ENCODE measurements at places on chromosomes 5 and 9.

- DNase-seq = no peak
These were observed 446.1 kb upstream of the CDH6 start for GRCh38 chr5:30747412-30747811.

DNA sequence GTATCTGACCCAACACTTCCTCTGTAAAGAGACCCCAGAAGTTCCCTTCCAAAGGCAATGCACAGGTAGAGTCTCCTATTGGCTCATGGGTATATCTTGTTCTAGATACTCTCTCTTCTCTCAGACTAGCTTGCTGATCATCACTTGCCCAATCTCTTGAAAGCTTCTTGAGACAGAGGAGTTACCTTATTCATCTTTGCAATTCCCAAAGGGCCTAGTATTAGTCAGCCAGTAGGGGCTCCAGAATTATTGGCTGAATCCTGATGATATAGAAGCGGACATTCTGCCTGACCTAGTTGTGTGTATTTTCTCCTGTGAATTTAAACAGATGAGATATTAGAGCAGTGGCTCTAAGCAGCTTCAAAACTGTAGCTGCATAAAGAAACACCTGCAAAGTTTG lies 304.0 kb upstream of the KLF4 start:
- DNase-seq = no peak

- no peak for DNase-seq
These were observed 26.1 kb downstream of the CHD1 start for GRCh38 chr5:98902733-98903132.

- no peak for DNase-seq
These were observed 75.2 kb downstream of the TENT4A start for GRCh38 chr5:6788439-6788838.

- no peak for DNase-seq
These were observed 23.0 kb downstream of the FGF18 start for GRCh38 chr5:171442287-171443042.

DNA sequence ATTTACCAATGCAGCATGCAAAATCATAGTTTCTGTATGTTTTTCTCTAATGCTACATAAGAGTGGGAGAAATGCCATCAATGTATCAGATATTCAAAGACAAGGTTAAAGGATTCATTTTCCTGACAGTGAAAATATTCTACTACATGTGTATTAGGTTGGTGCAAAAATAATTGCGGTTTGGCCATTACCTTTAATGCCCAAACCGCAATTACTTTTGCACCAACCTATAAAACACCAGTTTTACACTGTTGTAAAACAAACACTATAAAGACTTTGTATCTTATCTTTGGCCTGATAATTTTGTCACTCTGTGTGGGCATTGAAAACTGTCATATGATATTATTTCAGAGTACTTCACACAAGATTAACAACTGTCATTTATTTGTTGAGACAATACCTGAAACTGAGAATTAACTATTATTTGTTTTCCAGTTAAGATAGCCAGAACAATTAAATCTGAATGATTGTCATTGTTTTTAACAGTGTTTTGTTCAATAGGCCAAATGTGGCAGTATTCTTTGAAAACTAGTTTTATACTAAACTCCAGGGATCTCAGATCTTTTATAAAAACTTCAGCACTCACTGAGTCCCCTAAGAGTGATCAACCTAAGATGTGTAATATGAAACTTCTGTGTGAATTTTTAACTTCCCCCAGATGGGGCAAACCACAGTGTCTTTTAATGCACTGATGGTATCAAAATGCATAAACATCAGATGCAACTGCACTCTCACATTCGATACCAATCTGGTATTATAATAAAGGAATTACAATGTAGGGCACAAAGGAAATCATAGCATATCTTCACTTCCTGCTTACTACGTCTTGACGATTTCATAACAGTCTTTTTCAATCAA lies 53.8 kb upstream of the FBN2 start:
- no peak for DNase-seq

- DNase-seq = no peak
These were observed 56.9 kb upstream of the TBC1D2 start for GRCh38 chr9:98312365-98312764.

DNA sequence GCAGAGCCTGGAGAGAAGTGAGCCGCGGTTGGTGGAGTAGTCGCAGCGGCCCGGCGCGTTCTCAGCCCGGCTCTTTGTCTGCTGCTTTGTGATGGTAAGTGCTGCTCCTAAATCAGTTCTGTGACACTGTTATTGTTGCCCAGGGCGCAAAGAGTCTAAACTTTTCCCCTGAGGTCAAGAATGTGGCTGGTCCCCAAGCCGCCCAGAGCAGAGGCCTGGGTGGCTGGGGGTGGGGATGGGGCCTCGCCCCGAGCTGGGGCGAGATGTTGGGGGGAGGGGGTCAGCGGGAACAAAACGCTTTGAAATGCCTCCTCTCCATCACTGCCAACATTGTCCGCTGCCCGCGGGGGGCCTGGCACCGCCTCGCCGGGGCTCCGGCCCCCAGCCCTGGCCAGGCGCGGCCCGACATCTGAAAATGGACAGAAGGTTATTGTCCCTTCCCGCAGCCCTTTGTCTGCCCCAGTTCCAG lies 11.7 kb upstream of the CERCAM start:
- DNase-seq = no peak

- DNase-seq = peak; percentile 77
These were observed 17.2 kb downstream of the TRIM14 start for GRCh38 chr9:98101868-98102273.

DNA sequence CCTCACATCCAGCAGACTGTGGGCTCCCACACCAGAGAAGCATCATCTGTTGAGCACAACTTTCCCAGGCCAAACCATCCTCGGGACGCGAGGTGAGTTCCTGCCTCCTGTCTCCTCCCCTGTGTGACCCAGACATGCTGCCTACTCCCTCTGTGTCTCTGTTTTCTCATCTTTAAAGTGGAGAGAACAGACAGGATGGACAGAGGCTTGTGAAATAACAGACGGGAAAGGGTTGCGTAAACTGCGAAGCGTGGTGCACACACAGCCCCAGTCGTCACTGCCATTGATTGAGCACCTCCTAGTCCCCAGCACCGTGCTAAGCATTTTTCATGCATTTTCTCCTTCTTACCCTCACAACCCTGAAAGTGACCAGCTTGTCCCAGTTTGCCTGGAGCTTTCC lies 52.1 kb upstream of the LMX1B start:
- DNase-seq = no peak

DNA sequence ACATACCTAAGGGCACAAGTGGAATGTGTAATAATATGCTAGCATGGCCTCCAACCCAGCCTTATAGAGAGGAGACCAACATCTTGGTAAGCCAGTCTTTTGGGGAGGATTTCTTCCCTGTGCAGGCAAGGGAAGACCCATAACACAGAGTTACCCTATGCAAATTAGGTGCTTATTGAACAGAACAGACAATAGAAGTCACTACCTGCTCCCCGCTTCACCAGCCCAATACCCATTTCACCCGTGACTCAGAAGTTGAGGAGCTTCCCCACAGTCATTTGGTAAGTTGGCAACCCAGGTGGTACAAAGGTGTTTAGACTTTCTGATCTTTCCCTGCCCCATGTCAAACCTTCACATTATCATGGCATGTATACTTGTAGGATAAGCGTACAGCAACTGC lies 44.6 kb downstream of the AOPEP start:
- no peak for DNase-seq

DNA sequence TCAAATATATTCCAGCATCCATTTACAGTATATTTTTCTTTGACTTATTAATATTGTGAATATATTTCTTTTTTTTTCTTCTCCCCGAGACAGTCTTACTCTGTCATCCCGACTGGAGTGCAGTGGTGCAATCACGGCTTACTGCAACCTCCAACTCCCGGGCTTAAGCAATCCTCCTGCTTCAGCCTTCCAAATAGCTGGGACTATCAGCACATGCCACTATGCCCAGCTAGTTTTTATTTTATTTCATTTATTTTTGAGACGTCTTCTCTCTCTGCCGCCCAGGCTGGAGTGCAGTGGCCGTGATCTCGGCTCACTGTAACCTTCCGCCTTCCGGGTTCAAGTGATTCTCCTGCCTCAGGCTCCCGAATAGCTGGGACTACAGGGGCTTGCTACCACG lies 7.4 kb upstream of the GLIPR2 start:
- no peak for DNase-seq

DNA sequence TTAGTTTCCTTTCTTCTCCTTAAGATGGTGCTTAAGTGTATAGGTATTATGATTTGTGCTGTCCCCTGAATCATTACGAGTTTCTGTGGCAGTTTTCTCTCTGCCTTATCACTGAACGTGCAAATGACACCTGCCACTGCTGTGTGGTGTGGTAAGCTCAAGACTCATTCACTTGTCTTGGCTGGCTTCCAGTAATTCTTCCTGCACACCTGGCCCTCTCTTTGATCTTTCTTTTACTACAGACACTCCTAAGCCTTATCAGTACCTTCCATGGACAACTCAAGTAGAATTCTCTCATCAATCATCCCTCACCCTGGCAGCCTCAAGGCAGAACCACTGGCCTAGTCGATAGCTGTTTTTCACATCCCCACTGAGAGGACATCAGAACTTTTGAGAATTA lies 82.6 kb upstream of the ADAMTS19 start:
- no peak for DNase-seq

GRCh38 chr5:87940775-87941174 lies 327.9 kb downstream of the TMEM161B start:
- DNase-seq = no peak

GRCh38 chr5:42634575-42634974 lies 122.0 kb upstream of the CCDC152 start:
- DNase-seq = no peak

DNA sequence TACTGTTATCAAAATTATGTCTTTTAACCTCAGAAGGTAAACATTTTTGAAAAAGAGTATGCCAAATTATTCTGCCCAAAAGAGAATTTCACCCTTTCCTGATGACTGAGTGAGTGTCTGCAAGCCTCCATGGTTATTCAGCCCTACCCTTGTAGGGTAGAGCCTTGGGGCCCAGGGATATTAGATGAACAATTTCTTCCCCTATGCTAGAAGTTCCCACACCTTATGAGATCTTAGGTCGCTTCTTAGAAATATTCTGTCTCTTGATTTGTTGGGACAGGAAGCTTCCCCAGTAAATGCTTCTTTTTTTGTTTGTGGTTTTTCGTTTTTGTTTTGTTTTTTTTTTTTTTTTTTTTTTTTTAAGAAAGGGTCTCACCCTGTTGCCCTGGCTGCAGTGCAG lies 3.1 kb downstream of the CRB2 start:
- DNase-seq = no peak

DNA sequence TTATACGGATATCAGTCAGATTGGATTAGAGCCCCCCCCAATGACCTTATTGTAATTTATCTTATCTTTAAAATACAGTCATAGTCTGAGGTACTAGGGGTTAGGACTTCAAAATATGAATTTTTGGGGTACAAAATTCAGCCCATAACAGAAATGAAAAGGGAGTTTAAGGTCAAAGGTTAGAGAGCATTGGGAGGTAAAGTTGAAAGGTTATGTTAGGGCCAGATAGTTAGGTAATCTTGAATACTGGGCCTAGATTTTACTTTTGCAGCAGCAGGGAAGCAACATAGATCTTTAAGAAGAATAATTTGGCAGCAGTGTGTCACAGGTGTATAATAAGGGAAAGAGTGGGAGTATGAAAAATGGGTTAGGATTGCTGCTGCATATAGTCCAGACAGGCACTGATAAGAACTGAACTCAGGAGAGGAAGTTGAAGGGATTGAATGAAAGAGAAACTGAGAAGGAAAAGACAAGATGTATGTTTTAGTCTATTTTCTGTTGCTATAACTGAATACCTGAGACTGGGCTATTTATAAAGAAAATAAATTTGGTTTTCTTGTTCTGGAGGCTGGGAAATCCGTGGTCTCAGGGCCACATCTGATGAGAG lies 10.7 kb upstream of the GCNT4 start:
- no peak for DNase-seq

GRCh38 chr9:98331536-98332259 lies 76.2 kb upstream of the TBC1D2 start:
- no peak for DNase-seq

DNA sequence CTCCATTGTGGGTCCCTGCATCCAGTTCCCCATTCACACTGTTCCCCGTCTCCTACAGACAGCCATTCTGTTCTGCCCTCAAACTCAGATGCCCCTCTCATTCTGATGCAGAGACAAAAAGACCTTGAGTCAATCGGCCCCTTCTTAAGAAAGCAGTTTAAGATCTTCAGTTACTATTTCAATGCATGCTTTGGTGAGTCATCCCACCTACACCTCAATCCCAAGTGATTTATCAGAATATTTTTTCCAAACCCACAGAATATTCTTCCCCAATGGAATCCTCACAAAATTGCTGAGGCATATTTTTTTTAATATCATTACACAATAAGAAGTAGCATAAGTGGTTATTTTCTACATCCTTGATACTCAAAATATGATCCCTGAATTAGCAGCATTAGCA lies 92.4 kb upstream of the SLC1A1 start:
- no peak for DNase-seq

- DNase-seq = peak; percentile 12
These were observed 64.0 kb downstream of the RETREG1 start for GRCh38 chr5:16552666-16553343.

DNA sequence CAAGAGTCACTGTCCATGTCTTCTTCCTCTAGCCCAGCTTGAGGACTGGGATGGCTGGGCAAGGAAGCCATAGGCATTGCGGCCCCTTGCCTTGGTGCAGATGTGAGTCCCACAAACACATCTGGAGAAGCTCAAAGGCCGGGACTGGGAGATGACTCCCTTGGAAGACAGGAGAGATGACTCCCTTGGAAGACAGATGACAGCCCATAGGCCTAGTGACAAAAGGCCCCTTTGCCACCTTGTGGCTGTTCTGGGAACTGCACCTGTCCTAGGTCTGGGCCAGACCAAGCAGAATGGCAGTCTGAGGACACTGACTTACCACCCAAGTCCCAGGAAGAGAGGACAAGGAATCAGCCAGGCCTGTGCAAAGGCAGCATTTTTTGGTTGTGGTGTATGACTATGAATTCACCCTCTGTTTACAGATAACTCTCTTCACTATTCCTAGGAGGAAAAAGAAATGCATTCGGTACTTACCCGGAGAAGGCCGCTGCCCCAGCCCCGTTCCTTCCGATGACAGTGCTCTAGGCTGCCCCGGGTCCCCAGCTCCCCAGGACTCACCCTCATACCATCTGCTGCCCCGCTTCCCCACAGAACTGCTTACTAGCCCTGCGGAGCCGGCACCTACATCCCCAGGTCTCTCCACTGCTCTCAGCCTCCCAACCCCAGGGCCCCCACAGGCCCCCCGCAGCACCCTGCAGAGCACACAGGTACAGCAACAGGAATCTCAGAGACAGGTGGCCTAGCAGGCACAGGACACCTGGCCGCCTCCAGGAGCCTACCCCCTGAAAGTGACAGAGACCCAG lies 30.8 kb downstream of the SKP1 start:
- DNase-seq = peak; percentile 74

- DNase-seq = no peak
These were observed 32.8 kb upstream of the BASP1 start for GRCh38 chr5:17184588-17184987.

- DNase-seq = no peak
These were observed 13.7 kb downstream of the MRPL36 start for GRCh38 chr5:1785984-1786383.

- DNase-seq = no peak
These were observed 18.9 kb downstream of the OGN start for GRCh38 chr9:92385477-92385876.

- DNase-seq = peak; percentile 28
These were observed 716 bp downstream of the PROB1 start for GRCh38 chr5:139394123-139394653.

- DNase-seq = no peak
These were observed 55.1 kb upstream of the TEX48 start for GRCh38 chr9:114737118-114737517.

Measured in activated effector memory CD4-positive, alpha-beta T cell treated with Interleukin-2 at 50 U/mL for 16 hours (primary cell).